Caudate nucleus (tissue), 63 donors: ENCODE measurements at places on chromosomes 16 and 17.

- no peak for DNase-seq
Measured at GRCh38 chr17:76716146-76716838, 5.5 kb upstream of the MXRA7 start.

DNA sequence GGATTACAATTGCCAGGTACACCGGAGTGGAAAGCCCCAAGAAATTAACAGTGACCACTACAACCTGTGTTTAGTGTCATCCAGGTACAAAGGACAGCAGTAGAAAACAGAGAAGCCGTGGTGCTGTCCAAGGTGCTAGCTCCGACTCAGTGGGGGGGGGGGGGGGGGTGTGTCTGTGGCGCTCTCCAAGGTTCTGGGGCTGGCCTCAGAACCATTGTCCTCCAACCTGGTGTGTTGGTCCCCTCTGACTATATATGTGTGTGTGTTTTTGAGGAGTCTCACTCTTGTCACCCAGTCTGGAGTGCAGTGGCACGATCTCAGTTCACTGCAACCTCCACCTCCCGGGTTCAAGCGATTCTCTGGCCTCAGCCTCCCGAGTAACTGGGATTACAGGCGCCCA is 5.8 kb upstream of the ZNF23 start:
- no peak for DNase-seq

- no peak for DNase-seq
Measured at GRCh38 chr17:17179371-17179827, 26.7 kb downstream of the PLD6 start.

DNA sequence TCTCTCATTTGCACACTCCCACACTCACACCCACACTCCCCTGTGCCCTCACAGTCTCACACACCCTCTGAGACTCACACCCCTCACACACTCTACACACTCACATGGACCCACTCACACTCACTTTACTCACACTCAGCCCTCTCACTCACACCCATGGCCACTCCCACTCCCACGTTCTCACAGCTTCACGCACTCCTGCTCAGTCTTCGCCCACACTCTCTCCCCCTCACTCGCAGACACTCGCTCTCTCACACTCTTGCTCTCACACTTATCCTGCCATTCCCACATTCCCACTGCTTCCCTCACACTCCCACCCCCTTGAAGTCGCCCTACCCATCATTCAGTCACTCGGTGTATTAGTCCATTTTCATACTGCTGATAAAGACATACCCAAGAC is 47.9 kb downstream of the CCDC182 start:
- DNase-seq = no peak

GRCh38 chr16:14522671-14523070 is 107.4 kb downstream of the PARN start:
- no peak for DNase-seq

GRCh38 chr17:21252796-21253645 is at the start of gene NATD1:
Gene NATD1 (minus strand): TSS chr17:21253410. CDS start chr17:21253264, 146 bp downstream.
- peak; percentile 72 for DNase-seq

GRCh38 chr16:51407199-51407598 is 256.1 kb upstream of the SALL1 start:
- no peak for DNase-seq

DNA sequence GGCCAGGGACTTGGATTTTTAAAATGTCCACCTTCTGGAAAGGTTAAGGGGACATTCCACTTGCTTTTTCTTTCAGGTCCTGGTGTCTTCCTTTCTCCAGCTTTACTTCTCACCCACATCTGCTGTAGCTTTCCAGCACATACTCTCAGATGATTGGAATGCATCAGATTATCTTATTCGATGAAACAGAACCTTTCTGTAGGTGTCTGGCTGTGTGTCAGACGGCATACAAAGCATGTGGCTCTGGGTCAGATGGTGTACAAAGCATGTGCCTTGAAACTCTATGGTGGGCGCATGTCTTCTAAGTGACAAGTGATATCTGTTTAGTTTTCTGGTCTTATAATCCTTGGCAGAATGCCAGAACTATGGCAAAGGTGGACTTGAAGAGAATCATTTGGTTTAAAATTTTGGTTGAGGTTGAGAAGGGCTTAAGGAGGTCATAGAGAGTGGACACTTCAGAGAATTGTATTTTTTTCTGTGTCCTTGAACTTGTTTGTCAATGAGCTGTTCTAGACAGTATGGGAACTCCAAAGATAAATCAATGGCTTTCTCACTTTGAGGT is 125.3 kb downstream of the FTO start:
- DNase-seq = no peak

DNA sequence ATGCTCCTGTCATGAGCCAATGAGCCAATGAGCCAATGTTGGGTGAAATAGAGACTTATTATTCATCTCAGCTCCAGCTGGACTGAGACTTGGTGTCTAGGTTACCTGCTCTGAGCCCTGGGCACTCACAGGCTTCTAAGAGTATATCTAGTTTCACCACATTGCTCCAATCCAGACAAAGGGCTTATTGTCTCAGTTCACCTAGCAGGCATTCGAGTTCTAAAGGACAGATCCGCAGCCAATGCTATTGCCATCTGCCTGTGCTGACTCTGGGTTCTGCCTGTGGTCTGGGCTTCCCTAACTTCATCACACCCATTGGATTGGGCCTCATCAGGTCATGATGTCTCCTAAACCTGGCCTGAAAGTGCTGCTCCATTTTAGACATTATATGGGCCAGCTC is 66.1 kb upstream of the HS3ST4 start:
- no peak for DNase-seq

DNA sequence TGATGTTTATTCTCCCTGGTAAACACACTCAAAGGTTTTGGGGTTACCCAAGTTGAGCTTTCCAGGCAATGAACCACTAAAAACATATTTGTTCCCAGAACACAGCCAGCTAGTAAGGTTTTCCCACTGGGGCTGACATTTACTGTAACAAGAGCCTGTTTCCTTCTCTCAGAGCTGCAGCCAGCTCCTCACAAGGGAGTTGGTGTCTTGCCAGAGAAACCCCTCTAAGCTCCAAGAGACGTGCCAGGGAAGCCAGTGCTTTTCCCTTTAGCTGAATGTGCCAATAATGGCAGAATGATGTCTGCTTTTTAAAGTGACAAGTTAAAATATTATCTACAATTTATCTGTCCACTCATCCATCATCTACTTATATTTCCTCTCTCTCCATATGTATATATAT is 170.8 kb upstream of the RBFOX1 start:
- no peak for DNase-seq
